ENCODE measurements at places on chromosomes 12 and 14.

DNA sequence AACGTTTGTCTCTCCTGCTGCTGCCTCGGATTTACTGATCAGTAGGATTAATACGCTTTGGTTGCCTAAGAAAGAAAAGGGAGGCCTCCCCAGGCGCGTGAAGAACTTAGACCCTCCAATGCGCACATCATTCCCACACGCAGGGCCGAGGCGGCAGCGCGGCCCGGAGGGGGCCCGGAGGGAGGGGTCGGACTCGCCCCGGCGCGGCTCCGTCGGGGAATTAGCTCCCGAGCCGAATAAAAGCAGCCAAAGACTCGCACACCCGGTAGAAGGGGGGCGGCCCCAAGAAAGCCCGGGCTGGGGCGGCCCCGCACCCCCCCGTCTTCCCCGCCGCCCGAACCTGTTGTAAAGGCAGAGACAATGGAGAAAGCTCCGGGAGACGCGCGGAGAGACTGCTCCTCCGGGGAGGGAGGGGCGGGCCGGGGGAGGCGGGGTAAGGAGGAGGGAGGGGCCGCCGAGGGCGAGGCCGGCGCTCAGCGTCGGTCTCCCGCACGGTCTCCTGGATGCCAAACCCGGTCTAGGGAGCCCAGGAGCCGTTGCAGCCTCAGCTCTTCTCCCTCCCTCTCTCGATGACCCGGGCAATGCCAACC is at the start of gene NELL2:
Gene NELL2, minus strand, starts transcription at position 362 of the 590 bp plus-strand sequence. CDS start 446 bp downstream, outside the sequence.
- DNase-seq, result no peak

- DNase-seq, result no peak
Measured at GRCh38 chr12:17661250-17661649, 428.7 kb downstream of the RERGL start.

DNA sequence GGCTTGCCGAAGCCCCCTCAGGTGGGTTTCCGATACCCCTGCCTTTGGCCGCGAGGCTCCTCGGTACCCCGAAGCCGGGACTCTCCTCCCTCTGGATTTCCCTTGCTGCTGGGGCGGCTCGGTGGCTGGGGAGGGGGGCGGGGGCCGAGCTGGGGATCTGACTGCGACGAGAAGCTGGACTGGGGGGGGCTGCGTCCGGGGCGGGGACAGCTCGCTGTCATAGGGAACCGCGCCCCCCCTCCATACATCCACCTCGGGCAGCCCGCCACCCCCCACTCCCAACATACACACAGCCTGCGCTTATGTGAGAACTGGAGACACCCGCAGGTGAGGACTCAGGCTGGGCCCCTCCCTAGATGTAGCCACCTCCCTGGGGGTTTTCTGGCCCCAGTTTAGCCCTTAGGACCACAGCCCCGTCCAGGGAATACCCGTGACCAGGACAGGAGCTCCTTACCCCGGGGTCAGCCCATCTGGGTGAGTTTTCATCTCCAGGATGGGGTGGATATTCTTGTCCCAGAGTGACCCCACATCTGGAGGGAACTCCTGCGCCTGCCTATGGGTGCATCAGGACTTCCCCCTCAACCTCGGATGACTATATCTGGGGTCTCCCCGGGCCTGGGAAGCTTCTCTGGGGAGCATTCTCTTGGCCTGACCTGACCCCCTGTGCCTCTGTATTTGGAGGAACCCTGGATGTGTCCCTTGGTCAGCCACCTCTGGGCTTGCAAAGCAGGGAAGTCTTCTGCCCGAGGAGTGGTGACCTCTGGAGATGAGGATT is 687 bp downstream of the ASIC1 start:
- DNase-seq, result no peak

DNA sequence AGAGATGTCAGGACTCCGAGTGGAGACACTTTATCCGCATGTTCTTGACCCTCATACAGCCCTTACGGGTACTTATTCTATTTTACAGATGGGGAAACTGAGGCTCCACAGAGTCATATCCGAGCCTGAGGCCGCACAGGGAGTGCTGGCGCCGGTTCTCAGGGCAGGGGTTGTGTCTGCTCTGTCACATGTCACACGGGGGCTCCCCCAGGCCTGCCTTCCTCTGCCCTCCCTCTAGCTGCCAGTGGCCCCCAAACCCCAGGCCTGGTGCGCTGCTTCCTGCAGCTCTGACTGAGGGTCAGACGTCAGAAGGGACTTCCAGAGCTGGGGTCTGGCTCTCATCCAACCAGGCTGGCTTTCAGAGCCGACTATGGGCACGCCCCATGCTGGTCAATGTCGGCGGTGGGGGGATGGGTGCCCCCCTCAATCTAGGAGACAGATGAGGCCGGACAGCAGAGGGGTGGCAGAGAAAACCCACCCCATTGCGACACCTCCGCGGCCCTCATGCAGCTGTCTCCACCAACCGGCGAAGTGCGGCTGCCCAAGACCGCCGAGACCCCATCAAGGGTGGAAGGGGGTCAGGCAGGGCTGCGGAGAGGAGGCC is 811 bp upstream of the INF2 start:
- DNase-seq, result no peak

DNA sequence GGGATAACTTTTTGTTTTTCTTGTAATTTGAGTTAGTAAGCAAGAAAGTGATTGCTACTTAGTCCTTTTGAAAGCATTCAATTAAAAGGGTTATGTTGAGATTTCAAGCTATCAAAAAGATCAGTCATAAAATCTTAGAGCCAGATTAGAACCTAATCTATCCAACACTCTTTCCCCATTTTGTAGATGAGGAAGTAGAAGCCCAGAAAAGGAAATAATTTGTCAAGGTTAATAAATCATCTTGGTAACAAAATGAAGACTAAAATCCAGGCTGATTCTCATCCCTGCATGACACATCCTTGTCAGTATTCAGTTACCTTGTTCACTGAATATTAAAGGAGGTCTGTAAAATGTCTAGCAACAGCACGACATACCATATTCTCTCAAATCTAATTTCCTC is 26.5 kb downstream of the PPP1R13B start:
- no peak for DNase-seq
